CD4-positive, alpha-beta T cell treated with Interleukin-2 at 100 ng/mL for 4 hours (primary cell): ENCODE measurements at places on chromosomes 13 and 19.

GRCh38 chr13:28574617-28575142, 79.8 kb upstream of the FLT1 start:
- DNase-seq, result peak; percentile 6

DNA sequence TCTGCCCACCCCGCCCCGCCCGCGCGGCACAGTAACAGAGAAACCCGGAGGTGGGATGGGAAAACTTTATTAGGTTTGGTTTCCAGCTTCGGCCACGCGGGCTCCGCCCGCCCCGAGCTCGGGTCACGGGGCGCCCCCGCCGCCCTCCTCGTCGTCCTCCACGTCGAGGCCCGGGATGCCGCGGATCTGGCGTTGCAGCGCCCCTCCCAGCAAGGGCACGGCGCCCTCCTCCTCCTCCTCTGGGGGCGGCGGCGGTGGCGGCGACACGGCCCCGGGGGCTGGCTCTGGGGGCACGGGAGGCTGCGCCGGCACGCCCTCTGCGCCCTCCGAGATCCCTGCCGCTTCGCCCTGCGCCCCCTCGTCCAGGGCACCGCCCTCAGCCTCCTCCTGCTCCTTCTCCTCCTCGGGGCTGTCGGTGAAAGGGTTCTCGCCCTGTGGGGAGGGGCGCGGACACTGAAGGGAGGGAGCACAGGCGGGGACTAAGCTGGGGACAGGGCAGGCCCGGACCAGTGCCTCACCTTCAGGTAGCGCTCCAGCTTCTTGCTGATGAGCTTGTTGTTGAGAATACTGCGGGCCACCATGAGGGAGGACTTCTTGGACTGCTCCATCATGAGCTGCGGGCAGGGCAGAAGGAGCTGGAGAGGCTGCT, 536 bp upstream of the AKAP8 start:
- DNase-seq, result no peak

DNA sequence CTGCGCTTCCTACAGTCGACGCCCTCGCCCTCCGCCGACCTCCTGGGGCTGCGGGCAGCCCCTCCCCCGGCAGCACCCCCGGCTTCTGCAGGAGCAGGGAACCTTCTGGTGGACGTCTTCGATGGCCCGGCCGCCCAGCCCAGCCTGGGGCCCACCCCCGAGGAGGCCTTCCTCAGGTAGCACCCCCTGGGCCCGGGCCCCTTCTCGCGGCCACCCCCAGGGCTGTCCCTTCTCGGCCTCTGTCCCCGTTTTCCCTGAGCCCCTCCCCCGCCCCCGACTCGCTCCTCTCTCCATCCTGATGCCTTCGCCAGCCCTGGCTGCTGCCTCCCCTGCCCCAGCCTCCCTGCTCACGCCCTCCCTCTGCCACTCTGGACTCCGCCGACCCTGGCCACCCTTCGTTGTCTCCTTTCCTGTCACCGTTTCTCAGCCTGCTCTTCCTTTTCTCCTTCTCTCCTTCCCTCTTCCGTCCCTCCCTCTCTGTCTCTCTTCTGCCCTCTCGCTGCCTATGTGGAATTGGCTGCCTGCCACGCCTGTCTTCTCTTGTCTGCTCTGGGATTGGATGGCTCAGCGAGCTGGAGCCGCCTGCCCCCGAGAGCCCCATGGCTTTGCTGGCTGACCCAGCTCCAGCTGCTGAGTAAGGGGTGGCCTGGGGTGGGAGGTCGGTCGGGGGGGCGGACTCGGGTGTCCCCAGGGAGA, 11.0 kb downstream of the FUZ start:
- DNase-seq, result no peak

- no peak for DNase-seq
Measured at GRCh38 chr13:28316836-28317235, 178.1 kb downstream of the FLT1 start.

- DNase-seq, result no peak
Measured at GRCh38 chr13:99553033-99553432, 51.8 kb downstream of the TM9SF2 start.
